Activated CD8-positive, alpha-beta memory T cell treated with anti-CD3 and anti-CD28 coated beads for 1 hour (primary cell): ENCODE measurements at places on chromosomes 6 and 20.

GRCh38 chr6:35425284-35425683, 26.9 kb upstream of the FANCE start:
- DNase-seq = no peak

DNA sequence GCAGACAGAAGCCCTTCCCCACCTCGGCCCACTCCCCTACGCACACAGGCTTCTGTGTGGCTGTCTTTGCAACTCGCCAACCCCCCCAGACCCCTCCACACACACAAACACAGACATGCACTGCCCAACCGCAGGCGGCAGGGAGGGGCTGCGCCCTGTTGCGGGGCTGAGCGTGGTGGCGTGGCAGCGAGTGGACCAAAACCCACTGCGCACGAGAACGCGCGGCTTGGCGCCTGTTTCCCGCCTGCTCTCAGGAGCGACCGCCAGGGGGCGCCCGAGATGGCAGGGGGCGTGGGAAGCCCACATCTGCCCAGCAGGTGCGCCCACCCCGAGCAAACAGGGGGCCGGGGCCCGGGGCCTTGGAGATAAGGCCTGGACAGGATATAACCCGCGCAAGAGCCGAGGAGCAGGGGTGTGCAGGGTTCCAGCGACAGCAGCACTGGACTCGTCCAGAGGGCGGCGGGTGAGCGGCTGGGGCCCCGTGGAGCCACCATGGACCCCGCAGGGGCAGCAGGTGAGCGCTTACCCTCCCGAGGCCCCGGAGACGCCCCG, at the start of gene RBPJL:
TSS of gene RBPJL (plus strand) at position 410 of the 552 bp plus-strand sequence. CDS start at position 493, 83 bp downstream.
- no peak for DNase-seq

DNA sequence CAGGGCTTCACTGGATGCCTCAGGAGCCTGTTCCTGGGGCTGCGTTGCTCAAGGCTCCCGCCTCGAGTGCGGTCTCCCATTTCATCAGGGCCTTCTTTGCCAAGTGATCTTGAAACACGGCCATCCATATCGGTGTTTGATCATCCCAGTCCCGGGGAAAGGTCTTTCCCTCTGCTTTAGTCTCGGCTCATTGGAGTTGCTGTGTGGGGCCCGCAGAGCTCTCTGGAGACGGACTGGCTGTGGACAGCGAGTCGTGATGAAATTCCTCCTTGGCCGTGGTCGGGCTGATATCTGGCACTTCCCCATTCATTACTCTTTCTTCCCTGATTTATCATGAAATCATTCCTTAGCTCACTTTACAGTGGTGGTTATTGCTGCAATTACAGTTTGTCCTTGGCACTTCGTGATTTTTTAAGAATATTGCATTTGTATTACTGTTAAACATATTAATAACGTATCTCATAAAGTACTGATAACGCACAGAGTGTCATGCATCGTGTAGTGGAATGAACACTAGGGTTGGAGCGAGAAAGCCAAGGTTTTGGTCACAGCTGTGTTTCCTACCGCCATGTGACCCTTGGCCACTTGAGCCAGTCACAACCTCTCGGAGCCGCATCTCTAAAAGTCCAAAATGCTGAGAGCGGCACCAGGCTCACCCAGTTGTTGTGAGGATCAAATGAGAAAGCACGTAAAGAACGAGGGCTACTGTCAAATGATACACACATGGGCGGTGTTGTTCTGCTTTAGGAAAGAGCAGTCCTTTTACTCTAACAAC, 71.8 kb downstream of the MTHFD1L start:
- DNase-seq = no peak

GRCh38 chr6:132298344-132298949, 102.8 kb downstream of the MOXD1 start:
- no peak for DNase-seq

GRCh38 chr6:118865100-118865391, 28.9 kb upstream of the ASF1A start:
- DNase-seq = no peak

GRCh38 chr20:41411391-41411847, 44.8 kb upstream of the EMILIN3 start:
- no peak for DNase-seq

- no peak for DNase-seq
Observed at GRCh38 chr6:133551847-133552341, 310.7 kb downstream of the EYA4 start.

GRCh38 chr6:6395581-6396197, 75.2 kb upstream of the F13A1 start:
- DNase-seq = no peak

DNA sequence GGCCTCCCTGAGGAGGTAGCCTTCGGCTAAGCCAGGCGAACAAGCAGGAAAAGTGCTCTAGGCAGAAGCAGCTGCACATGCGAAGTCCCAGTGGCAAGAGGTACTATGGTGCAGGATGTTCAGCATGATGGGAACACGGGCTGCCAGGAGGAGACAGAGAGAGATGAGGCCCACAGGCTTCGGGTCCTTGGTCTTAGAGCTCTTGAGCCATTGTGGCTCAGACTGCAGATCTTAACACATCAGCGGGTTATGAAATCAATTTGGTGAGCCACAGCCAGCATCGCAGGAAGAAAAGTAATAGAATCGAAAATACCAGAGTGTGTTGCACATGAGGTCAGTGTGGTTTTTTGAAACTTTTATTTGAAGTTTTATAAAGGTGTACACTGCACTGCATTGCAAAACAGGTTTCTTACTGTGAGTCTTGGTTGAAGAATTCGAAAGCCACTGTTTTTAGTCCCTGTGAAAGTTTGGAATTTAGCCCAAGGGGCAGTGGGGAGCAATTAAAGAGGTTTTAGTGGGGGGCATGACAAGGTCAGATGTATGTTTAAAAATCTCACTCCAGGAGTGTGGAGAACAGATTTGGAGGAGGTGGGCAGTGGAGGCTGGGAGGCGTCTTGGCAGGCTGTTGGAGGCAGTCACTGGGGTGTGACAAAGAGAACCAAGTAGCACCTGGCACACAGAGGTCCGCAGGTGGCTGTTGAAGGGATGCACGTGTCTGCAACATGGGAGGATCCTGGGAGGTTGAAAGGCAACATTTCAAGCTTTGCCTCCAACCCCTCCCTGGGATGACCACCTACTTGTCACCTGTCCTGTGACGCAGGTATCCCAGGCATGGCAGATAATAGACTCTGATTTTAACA, 69.3 kb downstream of the EYA2 start:
- no peak for DNase-seq

GRCh38 chr6:131173680-131174079, 38.4 kb downstream of the AKAP7 start:
- DNase-seq = no peak

DNA sequence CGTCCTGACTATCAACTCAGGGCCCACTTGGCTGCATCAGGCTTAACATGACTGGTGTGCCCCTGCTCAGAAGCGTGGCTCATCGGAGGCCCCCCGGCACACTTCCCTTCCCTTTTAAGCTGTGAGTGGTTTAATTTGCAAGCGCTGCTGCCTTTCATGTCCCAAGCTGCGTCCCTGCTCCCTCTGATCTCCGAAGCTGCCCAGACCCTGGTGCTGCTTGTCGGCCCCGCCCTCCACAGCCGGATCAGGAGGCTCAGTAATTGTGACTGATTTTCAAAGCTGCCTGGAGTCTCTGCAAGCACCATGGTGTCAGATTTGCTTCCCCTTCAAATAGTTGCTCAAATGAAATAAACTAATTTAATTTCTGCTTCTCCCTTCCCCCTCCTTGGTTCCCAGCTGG, 71.1 kb downstream of the CDH22 start:
- no peak for DNase-seq

GRCh38 chr6:137832110-137832509, 34.9 kb upstream of the TNFAIP3 start:
- no peak for DNase-seq

- DNase-seq = no peak
Observed at GRCh38 chr20:39111359-39112177, 149.4 kb downstream of the DHX35 start.
